OCI-LY7 (cell line): ENCODE measurements at places on chromosomes 16 and 17. TPM values are rescaled to one million over a fixed set of nuclear protein-coding genes. Genes with fewer than 3 reads are reported as not detected.

The CASKIN2 gene
- total RNA-seq: 0.24 and 1.0 TPM in 2 replicates

The SLC5A11 gene
- total RNA-seq: 0.61 and 1.0 TPM in 2 replicates

The TP53TG3B gene
- total RNA-seq: not detected in 2 replicates

The MSI2 gene
- 164 and 193 TPM in 2 replicates for total RNA-seq

The TLCD3B gene
- total RNA-seq: 17.6 and 21.3 TPM in 2 replicates

The SCN4A gene
- 9.0 and 11.9 TPM in 2 replicates for total RNA-seq

The TEX14 gene
- total RNA-seq: 1.3 and 2.3 TPM in 2 replicates

The RABEP2 gene
- 84.2 and 87.2 TPM in 2 replicates for total RNA-seq

The ENPP7 gene
- 0.42 and 0.53 TPM in 2 replicates for total RNA-seq

The PMP22 gene
- not detected in 2 replicates for total RNA-seq

The CRYBA1 gene
- total RNA-seq: not detected in 2 replicates

The NACA2 gene
- not detected in 2 replicates for total RNA-seq

The ARSG gene
- 51.6 and 53.0 TPM in 2 replicates for total RNA-seq

The KATNB1 gene
- 43.0 and 43.5 TPM in 2 replicates for total RNA-seq

The GJC1 gene
- total RNA-seq: 19.5 and 20.6 TPM in 2 replicates

The KRTAP1-1 gene
- total RNA-seq: not detected in 2 replicates

The CPNE7 gene
- 0.83 TPM in 1 of 2 replicates, not detected in the other for total RNA-seq
